CD4-positive, alpha-beta T cell treated with Interleukin-4 for 4 hours (primary cell): ENCODE measurements at places on chromosomes 7 and 10.

GRCh38 chr10:71493741-71494140 lies 97.0 kb downstream of the CDH23 start:
- no peak for DNase-seq

DNA sequence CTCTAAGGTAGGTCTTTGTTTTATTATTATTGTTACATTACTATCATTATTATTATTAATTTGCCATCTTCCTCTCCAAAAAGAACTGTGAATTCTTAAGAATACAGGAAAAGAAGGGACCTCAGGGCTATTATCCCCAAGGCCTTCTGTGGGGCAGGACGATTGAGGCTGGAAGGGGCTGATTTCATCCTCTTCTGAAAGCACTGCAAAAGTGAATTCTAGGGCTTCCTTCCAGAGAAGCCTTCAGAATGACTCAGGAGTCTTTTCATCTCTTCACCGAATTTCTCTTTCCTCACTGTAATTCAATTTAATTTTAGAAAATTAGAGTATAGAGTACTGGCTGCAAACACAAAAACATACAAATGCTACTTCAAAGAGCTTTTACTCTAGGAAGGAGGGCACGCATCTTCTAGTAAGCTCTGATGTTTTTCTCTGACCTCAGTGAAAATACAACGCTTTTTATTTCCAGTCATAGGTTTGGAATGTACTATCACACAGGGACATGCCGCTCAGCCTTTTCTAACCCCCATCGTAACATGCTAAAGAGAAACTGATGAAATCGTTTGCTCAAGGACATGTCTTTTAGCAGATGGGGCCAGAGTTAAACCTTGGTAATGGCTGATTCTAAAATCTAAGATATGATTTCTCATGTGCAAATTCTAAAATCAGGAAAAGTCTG lies 280.2 kb upstream of the PITRM1 start:
- DNase-seq: no peak

DNA sequence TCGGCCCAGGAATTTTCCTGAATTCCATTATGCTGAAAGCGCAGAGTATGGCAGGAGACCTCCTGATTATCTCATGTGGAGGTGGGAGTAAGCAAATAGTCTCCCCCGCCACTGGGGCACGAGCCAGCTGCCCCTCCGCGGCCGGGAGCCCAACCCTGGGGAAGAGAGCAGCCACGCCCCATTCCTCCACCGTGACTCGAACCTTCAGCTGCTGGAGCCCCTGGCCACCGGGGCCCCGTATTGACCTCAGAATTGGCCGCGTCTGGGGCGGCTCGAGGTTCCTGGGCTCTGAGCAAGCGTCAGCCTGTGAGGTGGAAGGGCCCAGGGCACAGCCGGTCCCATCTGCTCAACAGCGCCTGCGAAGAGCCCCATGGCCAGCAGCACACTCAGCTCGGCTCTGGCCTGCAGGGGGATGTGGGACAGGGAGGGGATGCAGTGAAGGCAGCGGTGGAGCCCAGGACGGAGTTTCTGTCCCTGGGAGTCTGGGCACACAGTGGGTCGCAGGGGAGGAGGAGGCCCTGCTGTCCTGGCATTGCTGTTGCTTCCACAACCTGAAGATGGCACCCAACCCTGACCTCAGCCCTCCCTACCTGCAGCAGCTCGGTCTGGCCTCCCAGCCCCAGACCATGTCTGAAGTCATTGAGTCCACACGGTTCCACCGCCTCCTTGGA lies 97.8 kb downstream of the CHST15 start:
- peak; percentile 2 for DNase-seq

DNA sequence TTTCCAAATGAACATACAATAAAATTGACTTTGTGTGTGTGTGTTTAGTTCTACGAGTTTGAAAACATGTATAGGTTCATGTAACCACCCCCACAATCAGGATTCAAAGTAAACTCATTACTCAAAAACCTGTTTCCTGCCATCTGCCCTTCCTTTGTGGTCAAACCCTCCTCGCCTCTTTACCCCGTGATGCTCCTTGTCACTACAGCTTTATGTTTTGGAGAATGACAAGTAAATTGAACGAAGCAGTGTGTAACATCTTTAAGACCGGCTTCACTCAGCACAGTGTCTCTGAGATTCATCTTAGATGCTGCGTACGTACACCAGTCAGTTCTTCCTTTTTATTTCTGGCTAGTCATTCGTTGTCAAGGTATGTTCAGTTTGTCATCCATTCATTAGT lies 54.6 kb upstream of the MKI67 start:
- peak; percentile 66 for DNase-seq

GRCh38 chr7:39504963-39505362 lies 61.2 kb upstream of the YAE1 start:
- DNase-seq: no peak

- no peak for DNase-seq
Observed at GRCh38 chr7:127940381-127941160, 90.7 kb downstream of the LRRC4 start.

GRCh38 chr10:36412942-36413341 lies 712.5 kb upstream of the ANKRD30A start:
- no peak for DNase-seq

- DNase-seq: no peak
Observed at GRCh38 chr10:124185084-124185483, 91.7 kb upstream of the CHST15 start.

DNA sequence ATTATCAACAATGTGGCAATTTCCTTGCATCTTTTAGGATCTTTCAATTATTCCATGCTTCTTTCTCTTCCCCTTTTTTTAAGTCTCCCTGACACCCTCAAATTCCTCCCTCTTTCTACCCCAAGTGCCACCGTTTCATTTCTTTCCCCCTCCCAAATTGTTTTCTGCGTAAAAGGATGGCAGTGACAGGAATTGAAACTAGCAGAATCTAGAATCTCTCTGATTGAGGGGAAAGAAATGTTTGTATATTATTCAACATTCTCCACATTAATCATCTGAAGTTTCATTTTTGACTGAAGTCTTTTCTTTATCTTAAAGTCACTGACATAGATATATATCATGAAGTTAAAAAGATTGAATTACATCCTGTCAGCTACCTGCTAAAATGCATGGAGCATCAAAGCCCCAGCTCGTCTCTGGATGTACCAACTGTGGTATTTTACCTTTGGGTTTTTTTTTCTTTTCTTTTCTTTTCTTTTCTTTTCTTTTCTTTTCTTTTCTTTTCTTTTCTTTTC lies 633.5 kb downstream of the SORCS3 start:
- no peak for DNase-seq

GRCh38 chr7:17152721-17153120 lies 145.7 kb upstream of the AHR start:
- DNase-seq: peak; percentile 36
